ENCODE measurements at places on chromosomes 12 and 14.

GRCh38 chr14:95250140-95250769 lies 69.5 kb downstream of the CLMN start:
- DNase-seq: no peak

GRCh38 chr12:27583057-27583797 lies 59.2 kb downstream of the PPFIBP1 start:
- no peak for DNase-seq

GRCh38 chr14:21987937-21988336 lies 314.3 kb upstream of the OR4E1 start:
- no peak for DNase-seq

DNA sequence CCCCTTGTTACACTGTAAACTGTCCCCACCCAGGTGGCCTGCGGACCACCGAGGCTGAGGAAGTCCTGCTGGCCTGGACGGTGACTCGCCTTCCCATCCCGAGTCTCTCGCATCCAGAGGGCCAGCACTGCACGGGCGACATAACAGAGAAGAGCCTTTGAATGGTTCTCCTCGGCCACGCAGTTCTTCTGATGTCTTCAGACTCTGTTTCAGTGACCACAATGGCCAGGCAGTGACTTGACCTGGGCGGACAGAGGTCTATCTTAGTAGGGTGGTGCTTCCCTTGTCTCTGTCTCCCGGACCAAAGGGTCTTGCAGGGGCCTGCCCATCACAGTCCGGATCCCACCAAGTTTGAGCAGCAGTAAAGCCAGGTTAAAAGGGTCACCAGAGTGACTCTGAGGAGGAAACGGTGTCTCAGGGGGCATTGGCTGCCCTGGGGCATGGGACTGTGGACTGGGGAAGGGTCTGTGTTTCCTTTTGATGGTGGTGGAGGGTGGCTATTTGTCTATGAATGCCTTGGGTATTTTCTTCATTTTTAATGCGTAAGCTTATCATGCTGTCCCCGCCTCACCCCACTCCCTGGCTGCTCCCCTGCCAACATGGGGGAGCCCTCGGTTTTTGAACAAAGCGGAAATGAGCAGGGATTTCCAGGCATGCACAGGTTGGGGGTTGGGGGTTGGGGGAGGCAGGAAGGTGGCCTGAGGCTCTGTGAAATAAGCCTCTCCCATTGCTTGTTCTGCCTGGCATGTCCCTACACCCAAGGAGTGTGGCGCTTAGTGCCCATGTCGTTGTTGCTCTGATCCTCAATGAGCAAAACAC lies 10.3 kb downstream of the KRT85 start:
- DNase-seq: no peak

DNA sequence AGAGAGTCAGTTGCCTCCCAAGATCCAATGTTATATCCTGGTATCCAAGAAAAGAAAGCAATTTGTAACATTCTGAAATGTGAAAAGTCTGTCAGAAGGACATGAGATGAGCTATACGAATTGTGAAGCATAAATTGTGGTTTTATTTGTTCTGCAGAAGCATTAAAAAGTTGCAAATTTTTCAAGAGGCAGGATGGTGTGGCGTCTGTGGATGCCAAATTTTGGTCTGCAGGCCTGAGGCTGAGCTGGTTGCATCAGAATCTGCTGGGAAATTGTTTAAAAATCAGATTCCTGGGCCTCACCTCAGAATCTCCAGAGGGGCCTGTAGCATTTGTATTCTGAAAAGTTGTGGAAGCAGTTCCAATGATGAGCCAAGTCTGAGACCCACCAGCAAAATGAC lies 284.7 kb downstream of the NUAK1 start:
- DNase-seq: no peak

DNA sequence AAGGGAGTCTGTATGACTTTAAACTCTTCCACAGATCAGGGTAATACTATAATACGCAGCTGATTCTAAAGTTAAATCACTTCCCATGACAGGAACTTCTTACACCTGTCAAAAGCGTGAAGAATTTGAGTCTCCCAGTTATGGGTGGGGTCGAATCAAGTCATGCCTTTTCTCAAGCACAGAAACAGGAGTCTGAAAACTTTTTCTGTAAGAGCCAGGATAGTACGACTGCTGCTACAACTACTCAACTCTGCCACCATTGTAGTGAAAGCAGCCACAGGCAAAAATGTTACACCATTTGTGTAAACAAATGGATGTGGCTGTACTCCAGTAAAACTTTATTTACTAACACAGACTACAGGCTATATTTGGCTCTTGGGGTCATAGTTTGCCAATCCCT lies 90.3 kb downstream of the DUSP6 start:
- no peak for DNase-seq

DNA sequence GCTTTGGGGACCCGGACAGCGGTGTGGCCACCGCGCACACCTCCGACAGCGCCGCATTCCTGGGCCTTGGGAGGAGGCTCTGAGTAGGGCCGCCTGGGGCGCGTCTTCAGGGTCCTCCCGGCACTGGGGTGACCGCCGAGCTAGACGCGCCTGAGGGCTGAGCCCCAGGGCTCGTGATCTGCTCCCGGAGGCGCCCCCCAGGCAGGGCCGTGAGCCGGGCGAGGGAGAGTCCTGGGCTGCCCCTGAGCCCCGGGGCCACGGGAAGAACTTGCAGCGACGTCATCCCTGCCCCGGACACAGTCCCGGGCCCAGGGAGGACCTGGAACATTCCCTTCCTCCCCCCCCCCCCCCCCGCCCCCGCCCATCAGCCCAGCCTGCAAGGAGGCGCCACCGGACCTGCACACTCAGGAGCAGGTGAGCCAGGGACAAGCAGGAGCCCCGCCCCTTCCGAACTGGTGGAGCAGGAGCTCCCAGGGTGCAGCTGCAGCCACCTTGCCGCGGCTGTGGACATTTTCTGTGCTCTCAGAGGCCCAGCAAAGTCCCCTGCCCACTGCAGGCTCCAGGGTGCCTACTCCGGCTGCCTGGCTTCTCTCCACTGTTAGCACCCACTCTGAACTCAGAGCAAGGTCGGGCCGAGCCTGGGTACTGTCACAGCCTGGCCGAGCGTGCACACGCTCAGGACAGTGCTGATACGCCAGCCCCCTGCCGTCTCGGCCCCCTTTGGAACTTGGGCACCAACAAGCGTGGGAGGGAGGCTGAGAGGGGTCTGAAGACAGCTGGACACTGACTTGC lies 50.7 kb downstream of the A2M start:
- DNase-seq: no peak

DNA sequence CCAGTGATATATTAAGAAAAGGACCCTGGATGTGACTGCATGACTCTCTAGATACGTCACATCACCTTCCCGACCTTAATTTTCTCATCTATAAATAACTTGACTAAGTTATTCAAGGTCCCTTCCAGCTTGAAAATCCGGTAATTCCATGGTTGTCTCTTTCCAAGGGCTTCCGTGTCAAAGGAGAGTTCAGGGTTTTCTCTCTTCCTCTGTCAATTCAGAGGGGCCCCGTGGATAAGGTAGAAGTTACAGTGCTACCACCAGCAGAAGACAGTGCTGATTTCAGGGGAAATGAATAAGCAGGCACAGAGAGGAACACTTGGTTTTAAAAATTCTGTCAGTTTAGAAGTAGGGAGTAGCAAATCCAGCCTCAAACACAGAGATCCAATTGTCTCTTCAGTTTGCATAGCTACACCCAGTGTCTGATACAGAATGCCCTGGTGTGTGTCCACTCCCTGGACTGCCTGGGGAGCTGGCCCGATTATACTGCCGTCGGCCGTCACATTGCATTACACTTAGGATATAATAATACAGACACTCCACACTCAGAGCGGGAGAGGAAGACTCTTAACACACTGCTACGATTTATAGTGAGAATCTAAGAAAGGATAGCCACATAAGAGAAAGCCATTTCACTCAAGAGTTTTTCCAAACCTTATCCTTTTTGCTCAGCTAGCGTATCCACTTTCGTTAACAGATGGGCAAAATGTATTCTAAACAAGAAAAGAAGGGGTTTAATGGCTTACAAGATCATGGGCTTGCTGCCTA lies 54.7 kb upstream of the GTF2A1 start:
- no peak for DNase-seq

DNA sequence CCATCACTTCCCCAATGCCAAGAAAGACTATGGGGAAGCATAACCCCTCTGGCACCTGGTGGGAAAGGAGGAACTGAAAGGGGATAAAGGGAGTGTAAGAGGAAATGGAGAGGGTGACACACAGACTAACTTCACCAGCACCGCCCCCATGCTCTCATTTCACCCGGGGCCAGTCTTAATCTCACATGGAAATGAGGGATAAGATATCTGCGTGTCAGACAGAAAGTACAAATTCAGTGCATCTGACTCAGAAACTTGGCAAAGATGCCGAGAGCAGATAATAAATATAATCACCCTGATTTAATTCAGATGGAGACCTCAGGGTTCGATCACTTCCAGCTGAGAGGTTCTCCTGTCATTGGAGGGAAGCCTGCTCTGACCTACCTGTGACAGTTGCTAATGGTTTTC lies 191.6 kb downstream of the DUSP6 start:
- peak; percentile 16 for DNase-seq

DNA sequence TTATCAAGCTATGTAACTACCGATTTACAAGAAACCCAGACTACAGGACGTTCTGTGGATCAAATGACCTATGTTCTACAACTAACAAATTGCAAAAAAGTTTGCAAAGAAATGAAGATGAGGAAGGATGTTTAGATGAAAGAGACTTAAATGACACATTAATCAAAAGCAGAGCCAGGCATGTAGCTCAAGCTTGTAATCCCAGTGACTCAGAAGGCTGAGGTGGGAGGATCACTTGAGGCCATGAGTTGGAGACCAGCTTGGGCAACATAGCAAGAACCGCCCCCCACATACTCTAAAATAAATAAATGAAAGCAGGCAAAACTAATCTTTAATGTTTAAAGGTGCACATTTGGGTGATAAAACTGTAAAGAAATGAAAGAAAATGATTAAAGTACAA lies 331.9 kb downstream of the BTG1 start:
- no peak for DNase-seq

- DNase-seq: no peak
Observed at GRCh38 chr12:132554845-132555630, 55.3 kb downstream of the LRCOL1 start.

DNA sequence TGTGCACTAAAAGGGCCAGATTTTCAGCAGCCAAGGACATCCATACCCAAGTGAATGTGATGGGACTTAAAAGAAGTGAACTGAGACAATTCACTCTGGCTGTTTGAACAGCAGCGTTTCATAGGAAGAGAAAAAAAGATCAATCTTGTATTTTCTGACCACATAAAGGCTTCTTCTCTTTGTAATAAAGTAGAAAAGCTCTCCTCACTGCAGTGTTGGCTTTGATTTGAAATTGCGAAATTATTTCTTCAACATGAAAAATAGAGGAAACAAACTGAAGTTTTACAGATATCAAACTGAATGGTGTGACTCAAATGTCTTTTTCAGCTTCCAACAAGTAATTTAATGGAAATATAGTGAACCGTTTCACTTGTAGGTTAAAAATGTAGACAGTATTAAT lies 11.3 kb upstream of the KCNMB4 start:
- no peak for DNase-seq

DNA sequence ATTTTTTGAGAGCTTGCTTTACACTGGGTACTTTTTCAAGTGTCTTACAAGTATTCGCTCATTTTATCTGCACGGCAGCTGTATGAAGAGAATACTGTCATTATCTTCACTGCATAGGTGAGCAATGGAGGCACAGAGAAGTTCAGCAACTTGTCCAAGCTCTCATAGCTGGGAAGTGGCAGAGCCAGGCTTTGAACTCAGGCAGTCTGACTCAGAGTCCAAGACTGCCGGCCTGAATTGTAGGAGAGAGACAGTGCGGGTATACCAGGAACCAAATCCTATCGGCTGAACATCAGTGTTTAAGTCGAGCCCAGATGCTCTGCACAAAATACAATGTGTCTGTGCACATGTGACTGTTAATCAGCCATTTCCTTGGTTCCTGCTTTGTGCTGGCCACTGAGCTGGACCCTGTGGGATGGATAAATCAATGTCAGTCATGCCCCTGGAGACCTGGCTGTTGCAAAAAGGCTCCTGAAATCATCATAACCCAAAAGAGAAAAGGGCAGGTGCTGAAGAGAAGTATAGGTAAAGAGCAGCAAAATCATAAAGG lies 474.6 kb downstream of the DPF3 start:
- no peak for DNase-seq

- no peak for DNase-seq
Observed at GRCh38 chr14:94676495-94677185, 64.4 kb downstream of the SERPINA3 start.

DNA sequence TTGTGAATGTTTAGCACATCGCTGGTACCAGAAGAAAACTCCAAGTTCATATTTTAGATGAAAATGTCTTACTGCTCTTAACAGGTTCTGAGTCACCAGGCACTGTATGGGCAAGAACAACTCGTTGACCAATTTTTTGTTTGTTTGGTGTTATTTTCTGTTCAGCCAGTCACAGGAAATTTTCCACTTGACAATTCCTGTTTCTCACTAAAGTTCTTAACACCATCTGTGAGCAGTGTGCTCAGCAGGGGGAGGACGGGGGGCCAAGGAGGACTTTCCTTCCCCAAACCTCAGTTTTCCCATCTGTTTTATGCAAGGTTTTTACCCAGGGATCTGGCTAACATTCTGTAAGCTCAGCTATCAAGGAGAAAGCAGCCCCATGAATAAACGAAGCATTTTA lies 3.0 kb downstream of the NUAK1 start:
- no peak for DNase-seq

- DNase-seq: no peak
Observed at GRCh38 chr14:49881350-49882001, 11.4 kb upstream of the ARF6 start.

GRCh38 chr12:68352067-68352466 lies 19.9 kb upstream of the MDM1 start:
- no peak for DNase-seq

DNA sequence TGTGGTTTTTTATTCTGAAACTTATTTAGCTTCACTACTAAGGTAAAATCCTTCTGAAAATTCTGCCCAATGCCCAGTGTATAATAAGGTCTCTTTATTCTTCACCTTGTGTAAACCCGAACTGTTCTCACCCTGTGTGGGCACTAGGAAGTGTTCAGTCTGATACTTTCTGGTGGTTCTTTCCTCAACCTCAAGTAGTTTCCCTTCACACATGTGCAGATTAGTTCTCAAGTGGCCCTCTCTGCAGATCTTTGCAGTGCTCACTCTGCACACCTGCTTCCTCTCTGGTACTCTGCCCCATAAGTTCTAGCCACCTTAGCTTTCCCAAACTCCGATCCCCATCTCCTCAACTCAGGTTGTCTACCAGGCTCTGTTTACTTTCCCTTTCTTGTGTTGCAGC lies 61.6 kb downstream of the RAD51B start:
- DNase-seq: no peak

GRCh38 chr12:90622431-90622830 lies 332.5 kb downstream of the CCER1 start:
- DNase-seq: no peak

- no peak for DNase-seq
Observed at GRCh38 chr12:18990856-18991255, 138.7 kb upstream of the PLEKHA5 start.

DNA sequence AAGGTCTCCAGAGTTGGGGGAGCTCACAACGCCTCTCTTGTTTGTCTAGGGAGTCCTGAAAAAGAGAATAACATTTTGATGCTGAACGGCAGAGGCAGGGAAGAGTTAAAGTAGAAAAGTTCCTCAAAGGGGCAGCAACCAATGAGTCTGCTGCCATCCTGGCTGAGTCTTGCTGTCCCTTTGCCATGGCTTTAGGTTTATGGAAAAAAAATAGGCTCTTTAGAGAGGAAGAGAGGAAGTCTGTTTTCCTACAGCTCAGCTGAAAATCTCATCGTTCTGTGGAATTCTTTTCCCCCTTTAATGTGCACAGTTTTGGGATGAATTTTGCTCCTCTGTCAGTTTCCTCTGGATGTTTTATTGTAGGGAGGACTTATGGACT lies 314.8 kb upstream of the TBX3 start:
- no peak for DNase-seq
